Effector memory CD4-positive, alpha-beta T cell (primary cell): ENCODE measurements at places on chromosomes 5 and 9.

GRCh38 chr5:18745988-18746615 is 1111.8 kb downstream of the TAF11L14 start:
- DNase-seq = peak; percentile 21

GRCh38 chr5:172866802-172867748 is 33.0 kb downstream of the ERGIC1 start:
- no peak for DNase-seq

GRCh38 chr9:27701587-27701986 is 128.3 kb upstream of the C9orf72 start:
- DNase-seq = no peak

DNA sequence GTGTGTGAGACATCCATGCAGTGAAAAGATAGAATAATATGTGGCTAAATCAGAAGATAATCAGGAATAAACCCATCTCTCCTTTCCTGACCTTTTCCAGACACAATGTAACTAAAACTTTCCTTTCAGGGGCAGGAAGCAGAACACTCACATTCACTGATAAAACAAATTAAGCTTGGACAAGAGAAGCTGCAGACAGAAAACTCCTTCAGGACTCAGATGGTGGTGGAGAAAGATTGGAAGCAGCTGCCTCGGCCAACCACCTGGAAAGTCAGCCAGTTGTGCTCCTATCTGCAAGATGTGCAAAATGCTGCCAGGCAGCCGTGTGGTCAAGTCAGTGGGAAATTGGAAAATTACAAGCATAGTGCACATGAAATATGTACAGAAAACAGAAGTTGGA is 26.9 kb downstream of the RASEF start:
- no peak for DNase-seq

GRCh38 chr5:121152411-121152810 is 688.3 kb downstream of the PRR16 start:
- no peak for DNase-seq

DNA sequence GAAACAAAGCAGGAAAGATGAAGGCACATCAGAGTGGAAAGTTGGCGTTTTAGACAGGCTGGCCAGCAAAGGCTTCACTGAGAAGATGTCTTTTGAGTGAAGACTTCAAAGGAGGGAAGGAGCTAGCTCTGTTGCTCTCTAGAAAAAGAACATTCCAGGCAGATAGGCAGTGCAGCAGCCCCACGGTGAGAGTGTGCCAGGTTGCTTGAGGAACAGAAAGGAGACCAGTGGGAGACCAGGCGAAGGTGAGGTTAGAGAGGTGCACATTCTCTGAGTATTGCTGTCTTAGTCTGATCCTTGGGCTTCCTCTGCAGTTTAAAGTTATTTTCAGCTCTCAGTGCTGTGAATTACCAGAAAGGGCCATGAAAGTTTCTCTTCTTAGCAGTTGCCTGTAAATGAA is 83.8 kb downstream of the SLC44A1 start:
- no peak for DNase-seq

GRCh38 chr5:149656576-149657182 is 73.4 kb upstream of the PPARGC1B start:
- DNase-seq = no peak

- no peak for DNase-seq
Observed at GRCh38 chr5:74136276-74136825, 504.2 kb downstream of the ENC1 start.

GRCh38 chr9:117835798-117836197 is 131.6 kb downstream of the TLR4 start:
- DNase-seq = no peak

GRCh38 chr9:81848472-81848871 is 79.8 kb upstream of the SPATA31D4 start:
- DNase-seq = no peak

GRCh38 chr5:149349382-149349781 is 4.1 kb downstream of the GRPEL2 start:
- DNase-seq = no peak

GRCh38 chr5:149517461-149518122 is 33.6 kb downstream of the CSNK1A1 start:
- DNase-seq = no peak

GRCh38 chr5:6450319-6450833 is 1.7 kb downstream of the UBE2QL1 start:
- no peak for DNase-seq

- DNase-seq = peak; percentile 6
Observed at GRCh38 chr9:5949103-5949699, 58.5 kb downstream of the MLANA start.

DNA sequence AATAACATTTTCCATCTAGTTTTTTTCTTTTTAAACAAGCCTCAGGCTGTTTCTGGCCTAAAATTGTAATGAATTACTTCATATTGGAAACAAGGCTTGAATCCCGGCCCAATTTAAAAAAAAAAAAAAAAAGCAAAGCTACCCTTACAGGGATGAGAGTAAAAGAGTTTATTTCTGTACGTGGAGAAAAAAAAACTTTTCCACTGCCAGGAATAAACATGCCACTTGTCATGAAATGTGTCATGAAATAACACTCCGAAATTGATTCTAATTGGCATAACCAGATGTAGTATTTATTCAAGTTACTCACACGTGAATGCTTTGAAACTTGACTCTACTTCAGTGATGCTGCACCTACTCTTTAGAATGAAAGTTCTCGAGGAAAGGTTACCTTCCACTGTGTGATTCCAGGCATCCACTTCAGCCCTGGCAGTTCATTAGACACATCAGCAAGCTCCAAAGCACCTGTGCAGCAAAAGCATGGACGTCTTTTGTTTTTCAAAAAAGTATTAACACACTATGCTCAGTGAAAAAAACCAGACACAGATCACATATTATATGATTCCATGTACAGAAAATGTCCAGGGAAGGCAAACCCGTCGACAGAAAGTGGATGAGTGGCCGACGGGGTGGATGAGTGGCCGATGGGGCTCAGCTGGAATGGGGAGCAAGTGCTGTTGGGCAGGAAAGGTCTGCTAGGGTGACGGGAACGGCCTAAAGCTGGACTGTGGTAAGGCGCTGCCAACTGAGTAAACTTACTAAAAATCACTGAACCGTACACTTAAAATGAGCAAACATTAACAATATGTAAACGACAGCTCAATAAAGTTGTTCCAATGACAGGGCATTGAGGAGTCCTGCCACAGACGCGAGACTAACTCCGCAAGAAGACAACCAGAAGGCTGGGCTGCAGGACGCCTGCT is 21.2 kb downstream of the NSUN2 start:
- DNase-seq = no peak

DNA sequence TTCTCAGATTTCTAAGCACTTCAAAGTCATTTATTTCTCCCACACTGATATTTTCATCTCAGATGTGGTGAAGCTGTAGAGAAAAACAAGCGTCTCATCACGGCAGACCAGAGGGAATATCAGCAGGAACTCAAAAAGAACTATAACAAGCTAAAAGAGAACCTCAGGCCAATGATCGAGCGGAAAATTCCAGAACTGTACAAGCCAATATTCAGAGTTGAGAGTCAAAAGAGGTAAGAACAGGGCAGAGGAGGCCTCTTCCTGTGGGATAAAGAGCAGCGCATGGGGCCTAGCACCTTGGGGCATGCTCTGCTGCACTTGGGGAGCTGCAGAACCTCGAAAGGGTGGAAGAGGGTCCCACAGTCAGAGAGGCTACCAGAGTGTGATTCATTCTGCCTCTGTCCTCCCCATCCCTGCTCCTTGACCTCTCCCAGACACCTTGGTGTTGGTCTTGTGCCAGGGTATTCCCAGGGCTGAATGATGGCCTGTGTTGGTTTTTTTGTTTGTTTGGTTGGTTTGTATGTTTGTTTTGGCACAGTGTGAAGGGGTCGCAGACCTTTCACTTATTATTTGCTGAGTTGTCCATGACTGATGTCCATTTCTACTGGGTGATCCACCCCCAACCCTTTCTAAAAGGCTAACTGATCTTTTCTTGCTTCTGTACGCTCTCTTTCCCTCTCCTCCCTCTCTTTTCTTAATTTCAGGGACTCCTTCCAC is 248.9 kb downstream of the DOCK8 start:
- DNase-seq = no peak

DNA sequence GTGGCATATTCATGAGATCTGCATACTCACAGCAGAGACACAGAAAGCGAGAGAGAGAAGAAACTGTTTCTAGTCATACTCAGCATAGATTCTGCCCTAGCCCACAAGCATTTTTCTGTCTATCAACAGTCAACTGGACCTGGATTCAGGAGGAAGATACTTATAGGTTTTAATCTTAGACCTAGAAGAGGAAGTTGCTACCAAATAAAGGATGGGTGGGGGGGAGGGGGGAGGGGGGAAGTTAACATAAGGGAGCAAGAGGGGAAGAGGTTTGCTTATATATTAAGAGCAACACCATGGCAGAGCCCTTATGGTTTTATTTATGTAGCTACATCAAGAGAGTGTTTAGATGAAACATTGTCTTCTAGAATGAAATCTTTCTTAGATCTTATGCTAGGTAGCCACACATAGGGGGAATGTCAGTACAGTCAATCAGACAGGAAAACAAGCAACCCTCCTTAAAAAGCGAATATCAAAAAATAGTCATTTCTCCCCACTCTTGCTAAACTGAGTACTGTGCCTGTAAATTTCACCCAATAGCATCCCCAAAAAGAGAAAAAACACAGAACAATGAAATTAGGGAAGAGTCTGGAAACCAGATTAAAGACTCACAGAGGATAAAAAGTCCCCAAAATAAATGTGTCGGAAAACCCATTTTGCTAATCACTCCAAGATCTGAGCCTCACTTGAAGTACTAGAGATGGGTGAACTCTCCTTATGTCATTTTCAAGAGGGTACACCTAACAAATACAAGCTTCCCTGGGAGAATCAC is 192.7 kb upstream of the NR4A3 start:
- DNase-seq = no peak

DNA sequence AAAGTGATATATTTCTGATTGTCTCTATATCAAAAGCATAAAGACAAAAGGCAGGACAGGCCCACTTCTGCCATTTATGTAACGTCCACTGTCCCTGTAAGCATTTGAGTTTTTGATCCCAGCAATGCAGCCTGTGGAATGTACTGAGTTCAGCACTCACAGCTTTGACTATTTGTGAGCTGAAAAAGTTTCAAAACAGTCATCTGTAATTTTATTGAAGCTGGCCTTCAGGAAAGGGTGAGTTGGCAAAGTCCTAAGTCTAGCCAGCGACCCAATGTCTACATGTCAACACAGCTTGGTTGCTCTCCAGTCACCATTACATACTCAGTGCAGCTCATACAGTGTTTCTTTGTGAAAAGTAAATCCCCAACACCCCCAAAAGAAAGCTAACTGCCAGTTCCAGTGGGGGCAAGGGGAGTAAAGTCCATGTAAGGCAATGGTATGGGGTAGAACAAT is 9.7 kb downstream of the LIFR start:
- no peak for DNase-seq

DNA sequence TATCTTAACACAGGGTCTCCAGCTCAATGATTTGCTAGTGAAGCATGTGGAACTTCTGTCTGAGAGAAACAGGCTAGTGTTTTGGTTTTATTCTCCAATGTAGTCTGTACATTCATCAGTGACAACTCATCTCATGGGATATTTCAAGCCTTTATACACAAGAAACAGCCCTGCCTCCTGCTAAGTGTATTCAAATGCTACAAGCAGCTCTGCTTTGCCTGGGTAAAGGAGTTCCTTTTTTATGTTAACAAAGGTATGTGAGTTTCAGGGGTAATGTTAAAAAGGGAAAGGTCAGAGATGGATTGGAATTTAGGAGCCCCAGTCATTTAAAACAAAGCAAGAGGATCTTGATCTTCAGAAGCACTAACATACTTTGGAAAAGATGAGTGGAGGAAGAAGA is 498.7 kb downstream of the ISL1 start:
- no peak for DNase-seq

GRCh38 chr5:14513266-14513665 is 68.3 kb upstream of the OTULINL start:
- no peak for DNase-seq

- DNase-seq = no peak
Observed at GRCh38 chr9:105098370-105098769, 146.1 kb upstream of the SLC44A1 start.

DNA sequence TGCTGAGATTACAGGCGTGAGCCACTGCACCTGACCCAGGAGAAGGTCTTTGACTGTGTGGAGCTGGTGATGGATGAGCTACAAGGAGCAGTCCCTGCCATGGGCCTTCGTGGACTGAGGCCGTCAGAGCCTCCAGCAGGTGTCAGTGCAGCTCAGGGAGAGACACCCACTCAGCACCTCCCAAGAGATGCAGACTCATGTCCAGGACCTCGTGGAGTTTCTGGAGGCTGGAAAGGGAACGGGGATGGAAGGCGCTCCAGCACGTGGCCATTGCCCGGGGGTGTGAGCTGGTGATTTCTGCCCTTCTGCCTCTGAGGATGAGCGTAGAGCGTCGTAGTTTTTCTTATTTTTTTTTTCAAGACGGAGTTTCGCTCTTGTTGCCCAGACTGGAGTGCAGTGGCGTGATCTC is 9.5 kb downstream of the TOR4A start:
- no peak for DNase-seq

DNA sequence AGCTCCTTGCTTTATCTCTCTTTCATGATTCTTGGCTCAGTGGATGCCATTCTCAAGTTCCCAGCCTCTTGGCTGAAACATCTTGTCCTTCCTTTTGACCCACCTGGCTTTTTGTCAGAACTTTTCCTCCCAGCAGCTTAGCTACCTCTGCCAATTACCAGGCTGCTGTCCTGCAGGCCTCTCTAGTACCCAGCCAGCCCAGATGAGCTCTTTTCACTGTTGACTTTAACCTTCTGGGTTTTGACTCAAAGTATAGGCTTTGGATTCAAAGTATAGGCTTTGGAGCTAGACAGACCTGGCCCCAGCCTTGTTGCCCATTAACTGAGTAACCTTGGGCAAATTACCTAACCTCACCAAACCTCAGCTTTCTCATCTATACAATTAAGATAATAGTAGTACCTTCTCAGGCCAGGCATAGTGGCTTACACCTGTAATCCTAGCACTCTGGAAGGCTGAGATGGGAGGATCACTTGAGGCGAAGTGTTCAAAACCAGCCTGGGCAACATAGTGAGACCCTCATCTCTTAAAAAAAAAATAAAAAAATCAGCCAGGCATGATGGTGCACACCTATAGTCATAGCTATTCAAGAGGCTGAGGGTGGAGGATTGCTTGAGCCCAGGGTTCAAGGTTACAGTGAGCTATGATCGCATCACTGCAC is 6.6 kb upstream of the TMEFF1 start:
- DNase-seq = no peak

GRCh38 chr9:133661846-133662540 is 25.8 kb downstream of the DBH start:
- DNase-seq = no peak

- no peak for DNase-seq
Observed at GRCh38 chr9:130885484-130886375, 10.9 kb downstream of the QRFP start.

DNA sequence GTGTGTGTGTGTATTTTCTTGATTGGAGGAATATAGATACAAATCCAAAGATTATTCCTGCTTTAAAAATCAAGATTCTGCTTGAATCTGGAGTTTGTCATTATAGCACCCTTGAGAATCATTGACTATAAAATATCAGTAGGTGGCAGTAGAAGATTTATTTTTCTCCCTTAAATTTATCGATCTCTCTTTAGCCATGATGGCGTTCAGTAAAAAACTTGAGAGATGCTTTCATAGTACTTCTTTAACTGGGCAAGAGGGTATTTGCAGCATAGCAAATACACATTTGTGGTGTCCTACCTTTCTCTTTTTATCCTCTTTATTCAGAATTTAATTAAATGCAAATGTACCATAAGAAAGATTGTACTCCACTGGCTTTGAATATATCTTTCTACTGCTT is 307.7 kb downstream of the ADGRV1 start:
- no peak for DNase-seq
